ENCODE measurements at places on chromosomes 1 and 21. TPM values are rescaled to one million over a fixed set of nuclear protein-coding genes. Genes with fewer than 3 reads are reported as not detected.

PLA2G2D gene
- not detected for total RNA-seq

C1orf116 gene
- total RNA-seq, result under 0.01 TPM

HPCAL4 gene
- not detected for total RNA-seq

CELA3A gene
- not detected for total RNA-seq

HMGB4 gene
- total RNA-seq, result not detected

TMEM82 gene
- total RNA-seq, result not detected

DIO1 gene
- total RNA-seq, result not detected
